ENCODE measurements at places on chromosomes 11 and 22.

DNA sequence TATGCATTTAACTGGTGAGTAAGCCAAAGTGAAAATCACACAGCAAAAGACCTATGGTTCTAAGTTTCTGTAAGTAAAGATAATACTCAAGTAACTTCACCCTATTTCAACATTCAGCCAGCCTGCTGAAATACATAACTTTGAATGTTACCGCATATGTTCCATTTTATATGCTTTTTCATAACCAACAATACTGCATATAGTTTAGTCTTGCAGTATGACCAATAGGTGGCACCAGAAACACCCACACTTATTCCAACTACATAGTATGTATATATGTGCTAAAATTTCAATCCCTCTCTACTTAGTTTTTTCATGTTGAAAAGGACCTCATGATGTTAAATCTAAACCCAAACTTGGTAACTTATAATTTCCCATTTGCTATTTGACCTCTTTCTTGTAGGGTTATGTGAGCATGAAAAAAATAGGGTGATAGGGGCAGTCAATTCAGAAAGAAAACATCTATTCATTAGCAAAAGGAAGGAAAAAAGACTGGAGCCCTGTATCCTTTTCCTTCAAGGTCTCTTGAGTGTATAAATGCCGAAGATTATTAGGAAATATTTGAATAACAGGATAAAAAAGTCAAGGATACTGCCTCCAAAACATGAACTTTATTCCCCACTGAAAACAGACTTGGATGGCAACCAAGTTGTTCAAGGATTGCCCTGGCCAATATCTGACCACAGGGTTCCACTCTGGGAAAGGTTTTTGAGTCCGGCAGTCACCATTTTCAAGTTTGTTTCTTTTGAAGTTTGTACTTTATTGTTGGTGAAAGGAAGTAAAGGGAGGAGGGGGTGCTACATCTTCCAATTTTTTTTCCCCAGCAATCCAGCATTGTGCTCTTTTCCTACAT lies 23.8 kb upstream of the FZD4 start:
- no peak for DNase-seq

- no peak for DNase-seq
These were observed 90.7 kb downstream of the FAM76B start for GRCh38 chr11:95698676-95699557.

DNA sequence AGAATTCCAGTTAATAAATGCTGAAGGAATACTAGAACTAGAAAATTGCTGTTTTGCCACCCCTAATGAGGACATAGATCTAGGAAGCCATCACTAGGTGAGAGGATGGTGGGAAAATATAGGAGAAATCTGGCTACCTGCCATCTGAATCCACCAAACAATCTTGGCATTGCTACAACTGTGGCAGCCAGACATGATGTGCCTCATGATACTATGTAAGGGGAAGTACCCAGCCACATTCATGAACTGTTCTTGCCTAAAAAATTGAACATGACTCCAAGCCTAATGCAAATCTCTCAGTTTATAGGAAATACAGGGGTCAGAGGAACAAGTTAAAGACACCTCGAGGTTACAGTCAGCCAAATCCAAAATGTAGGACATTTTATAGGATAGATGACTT lies 72.8 kb downstream of the SFI1 start:
- DNase-seq: no peak

DNA sequence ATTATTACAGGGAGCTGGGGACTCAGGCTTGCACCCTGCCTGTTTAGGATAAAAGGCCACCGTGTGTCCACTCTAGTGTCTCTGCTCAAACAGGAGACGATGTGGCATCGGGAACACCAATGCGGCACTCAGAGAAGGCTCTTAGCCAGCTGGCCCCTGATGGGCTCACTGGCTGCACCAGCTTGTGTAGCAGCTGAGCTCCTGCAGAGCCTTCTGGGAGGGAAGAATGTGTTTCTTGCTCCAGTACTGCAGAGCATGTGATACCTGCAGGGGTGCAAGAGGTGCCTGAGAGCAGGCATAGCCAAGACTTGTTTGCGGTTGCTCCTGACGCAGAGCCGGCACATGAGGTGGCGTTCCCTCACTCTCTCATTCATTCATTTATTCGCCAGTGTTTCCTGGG lies 44.4 kb upstream of the KCNQ1OT1 start:
- no peak for DNase-seq

GRCh38 chr11:113160808-113161124 lies 153.6 kb upstream of the TTC12 start:
- no peak for DNase-seq

GRCh38 chr11:47408598-47409439 lies 429 bp downstream of the SLC39A13 start:
- DNase-seq: peak; percentile 57

GRCh38 chr11:35905646-35906276 lies 38.1 kb upstream of the LDLRAD3 start:
- no peak for DNase-seq

- DNase-seq: no peak
These were observed 304.2 kb downstream of the DYNC2H1 start for GRCh38 chr11:103413266-103413888.

DNA sequence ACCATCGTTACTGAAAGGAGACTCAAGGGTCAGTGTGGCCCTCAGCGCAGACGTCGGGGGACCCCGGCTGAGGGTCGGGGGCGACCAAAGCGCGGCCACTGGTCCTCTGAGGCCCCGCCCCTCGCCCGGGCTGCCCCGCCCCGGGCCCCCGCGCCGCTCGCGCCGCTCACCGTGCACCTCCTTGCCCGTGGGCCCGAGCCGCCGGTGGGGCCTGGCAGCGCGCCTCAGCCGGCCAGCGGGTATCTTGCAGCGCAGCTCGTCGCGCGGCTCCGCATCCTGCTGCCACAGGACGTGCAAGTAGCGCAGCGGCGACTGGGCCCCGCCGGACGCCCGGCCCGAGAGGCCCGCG lies 419 bp downstream of the ANKRD54 start:
- no peak for DNase-seq

DNA sequence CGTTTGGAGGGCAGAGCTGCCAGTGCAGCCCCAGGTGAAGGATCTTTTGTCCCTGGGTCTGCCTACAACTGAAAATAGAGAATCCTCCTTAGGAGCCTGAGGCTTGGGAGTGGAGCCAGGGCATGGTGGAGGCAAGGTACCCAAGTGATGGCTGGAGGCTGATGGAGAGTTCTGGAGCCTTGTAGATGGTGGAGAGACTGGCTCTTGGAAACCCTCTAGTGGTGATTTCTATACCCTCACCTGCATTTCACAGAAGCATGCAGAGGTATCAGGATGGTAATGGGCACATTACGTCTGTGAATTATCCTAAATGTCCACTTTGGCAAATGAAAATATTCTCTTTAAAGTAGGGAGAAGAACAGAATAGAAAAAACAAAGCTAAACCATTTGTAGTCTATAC lies 44.4 kb downstream of the INSC start:
- no peak for DNase-seq

- DNase-seq: no peak
These were observed 3.9 kb downstream of the TENM4 start for GRCh38 chr11:79436919-79437277.

GRCh38 chr11:30917859-30918478 lies 331.8 kb upstream of the MPPED2 start:
- DNase-seq: peak; percentile 54

DNA sequence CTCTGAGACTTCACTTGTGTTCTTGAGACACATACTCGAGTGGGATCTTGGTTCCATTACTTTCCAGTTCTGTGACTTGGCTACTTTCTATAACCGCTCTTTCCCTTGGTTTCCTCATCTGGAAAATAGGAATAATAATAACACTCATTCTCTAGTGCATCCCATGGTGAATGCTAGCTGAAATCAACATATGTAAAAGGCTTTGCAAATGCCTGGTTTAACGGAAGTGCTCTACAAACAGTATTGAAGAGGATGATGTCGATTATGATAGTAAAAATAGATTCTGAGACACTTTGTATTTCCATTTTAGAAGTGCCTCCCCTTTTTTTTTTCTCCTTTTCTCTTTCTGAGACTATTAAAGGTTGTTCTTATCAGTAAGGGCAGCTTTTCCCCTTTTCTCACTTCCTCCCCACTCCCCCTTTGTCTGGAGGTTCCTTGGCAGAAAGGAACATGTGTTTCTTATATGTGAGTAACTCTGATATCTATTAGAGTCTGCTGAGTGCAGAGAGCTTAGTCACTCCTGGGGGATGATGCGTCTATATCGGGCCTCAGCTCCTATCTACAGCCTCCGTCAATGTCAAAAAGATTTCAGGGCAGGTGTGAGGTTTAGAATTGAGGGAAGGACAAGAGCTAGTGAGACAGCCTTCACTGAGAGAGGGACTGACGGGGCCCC lies 489.3 kb downstream of the NTM start:
- no peak for DNase-seq

- no peak for DNase-seq
These were observed 21.8 kb downstream of the PRR5 start for GRCh38 chr22:44723801-44724200.

DNA sequence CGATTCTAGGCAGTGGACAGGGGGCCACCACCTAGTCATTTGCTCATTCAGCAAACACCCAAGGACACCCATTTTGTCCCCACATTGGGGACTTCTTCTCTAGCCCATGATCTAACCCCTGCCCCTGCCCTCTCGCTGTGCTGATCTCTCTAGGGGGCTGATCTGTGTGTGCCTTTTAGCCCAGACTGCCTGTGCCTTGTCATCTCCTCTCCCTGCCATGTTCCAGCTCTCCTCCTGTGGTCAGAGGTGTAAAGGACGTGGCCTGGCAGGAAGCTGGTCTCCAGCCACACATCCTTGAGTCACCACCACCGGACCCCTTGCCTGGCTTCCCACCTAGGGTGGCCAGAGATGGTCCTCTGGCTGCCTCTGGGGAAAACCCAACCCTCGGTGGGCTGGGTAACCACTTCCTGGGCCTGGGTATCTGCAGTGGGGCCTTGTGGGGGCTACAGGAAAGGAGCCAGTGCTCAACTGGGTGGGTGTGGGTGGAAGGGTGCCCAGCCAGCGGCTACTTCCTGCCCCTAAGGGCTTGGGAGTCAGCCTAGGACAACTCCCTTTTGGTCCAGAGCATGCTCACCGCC lies 1.3 kb downstream of the CTSW start:
- DNase-seq: no peak

DNA sequence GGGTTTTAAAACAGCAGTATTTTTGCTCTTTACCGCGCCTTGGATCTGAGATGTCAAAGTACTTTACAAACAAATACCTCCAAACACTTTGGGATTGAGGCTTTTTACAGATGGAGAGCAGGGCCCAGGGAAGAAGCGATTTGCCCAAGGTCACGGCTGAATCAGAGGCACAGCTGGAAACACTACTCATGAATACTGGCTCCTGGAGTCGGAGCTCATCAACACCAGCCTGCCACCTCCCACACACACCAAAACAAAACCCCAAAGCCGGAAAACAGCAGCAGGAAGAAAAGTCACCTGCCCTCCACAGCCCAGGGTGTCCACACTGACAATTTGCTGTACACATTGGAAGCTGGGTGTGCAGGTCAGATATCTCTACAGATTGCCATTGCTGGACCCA lies 339.4 kb downstream of the CADM1 start:
- no peak for DNase-seq

DNA sequence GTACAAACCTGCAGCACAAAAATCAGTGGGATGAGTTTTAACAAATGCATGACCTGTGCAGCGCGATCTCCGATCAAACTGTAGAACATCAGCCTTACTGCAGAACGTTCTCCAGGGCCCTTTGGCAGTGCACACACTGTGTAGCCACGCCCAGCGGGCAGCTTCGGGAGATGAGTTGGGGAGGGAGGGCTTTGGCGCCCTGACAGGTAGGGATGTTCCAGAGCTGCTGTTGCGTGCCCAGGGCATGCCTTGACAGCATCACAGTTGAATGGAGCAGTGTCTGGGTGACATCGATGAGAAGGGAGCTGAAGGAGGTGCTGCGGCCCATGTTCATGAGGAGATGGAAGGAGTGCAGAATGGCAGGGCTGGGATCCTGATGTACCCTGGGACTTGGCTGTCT lies 80.2 kb downstream of the TBC1D22A start:
- no peak for DNase-seq

DNA sequence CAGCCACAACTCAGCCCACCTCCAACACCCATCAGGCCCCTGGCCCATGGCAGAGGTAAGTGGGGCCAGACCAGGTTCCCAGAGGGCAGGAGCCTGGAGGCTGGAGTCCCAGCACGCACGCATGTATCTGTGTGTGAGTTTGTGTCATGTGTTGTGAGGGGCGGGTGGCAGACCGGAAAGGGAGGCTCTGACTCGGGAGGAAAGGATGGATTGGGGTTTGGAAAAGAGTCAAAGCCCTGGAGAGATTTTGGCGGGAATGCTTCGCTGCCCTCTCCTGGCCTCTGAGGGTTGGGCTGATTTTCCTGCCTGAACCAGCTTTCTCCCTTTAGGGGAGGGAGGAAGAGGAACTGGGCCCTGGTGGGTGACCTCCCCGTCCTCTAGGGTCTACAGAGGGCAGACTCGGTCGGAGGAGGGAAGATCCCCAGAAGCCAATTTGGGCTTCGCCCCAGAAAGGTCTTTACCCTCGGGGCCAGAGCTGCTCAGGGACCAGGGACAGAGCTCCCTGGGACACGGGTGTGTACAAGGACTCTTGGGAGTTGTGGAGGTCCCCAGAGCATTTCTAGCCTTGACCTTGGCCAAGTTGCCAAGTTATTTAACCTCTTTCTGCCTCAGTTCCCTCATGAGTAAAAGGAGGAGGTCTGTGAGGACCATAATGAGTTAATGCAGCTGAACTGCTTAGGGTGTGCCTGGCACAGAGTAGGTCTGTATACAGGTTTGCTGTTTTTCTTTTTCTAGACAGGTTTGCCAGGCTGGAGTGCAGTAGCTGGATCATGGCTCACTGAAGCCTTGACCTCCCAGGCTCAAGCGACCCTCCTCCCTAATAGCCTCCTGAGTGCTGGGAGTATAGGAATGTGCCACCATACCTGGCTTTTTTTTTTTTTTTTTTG lies 6.9 kb downstream of the C11orf68 start:
- DNase-seq: no peak

DNA sequence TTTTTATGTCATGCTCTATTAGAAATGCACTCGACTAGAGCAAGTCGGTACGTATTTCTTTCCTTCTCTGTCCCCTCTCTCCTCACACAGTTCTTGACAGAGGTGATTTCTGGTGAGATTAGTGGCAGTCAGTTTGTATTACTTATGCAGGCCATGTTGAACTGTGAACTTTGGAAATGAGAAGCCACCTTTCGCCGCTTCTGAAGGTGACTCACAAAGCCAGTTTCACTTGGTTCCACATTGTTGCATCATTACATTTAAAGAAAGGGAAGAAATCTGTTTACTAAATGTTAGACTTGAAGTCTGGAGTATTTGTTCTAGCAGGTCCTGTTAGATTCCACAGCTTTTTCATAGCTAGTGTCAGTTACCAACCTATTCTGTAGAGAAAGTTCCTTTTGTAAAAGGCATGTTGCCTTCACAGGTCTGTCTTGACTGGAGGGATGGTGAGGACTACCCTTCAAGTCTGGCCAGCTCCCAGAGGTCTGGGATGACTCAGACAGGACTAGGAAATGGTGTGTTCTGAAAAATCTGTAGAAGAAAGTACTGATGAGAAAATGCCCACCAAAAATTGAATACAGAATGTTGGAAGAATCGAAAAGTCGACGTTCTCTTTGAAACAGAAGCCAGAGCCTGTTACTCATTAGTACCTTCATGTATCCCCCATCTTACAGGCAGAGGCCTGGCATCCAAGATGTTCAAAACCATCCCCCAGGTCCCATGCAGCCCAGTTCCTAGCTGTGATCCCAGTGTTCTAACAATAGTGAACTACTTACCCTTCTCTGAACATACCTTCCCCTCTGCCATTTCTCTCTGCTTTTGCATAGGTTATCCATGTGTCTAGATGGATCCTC lies 181.4 kb downstream of the DBX1 start:
- DNase-seq: no peak
